ENCODE measurements at places on chromosomes 11 and 22.

- peak; percentile 71 for DNase-seq
These were observed 16.2 kb downstream of the LRRC32 start for GRCh38 chr11:76654298-76654851.

DNA sequence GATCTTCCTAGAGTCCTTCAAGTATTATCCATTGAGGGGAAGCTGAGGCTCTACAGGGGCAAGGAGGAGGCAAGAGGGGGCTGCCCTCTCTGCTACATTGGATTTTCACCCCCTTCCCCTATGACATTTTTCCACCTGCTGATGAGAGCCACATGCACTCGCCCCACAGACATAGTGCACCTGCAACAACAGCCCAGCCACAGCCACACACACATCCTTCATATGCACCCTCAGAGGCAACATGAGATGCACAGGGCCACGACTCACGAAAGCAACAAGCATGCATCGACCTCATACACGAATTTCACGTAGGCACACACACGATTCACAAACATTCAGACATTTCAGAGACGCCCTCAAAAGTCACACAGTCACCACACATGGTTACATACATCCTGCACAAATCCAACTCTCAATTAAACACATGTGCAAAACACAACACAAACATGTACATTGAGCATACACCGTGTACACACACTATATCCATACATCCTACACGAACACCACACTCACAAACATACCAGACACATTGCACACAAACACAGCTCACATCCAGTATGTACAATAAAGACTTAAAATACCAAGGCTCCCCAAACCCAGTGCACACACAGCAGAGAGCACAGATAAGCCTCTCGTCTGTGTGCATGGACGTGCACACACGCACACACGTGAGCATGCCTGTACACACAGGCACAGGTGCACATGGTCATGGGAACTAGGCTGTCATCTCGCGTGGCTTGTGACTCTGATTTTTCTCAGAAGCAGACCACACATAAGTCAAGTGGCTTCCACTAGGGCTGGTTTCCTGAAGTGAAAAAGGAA is 6.3 kb upstream of the LRRC32 start:
- no peak for DNase-seq

DNA sequence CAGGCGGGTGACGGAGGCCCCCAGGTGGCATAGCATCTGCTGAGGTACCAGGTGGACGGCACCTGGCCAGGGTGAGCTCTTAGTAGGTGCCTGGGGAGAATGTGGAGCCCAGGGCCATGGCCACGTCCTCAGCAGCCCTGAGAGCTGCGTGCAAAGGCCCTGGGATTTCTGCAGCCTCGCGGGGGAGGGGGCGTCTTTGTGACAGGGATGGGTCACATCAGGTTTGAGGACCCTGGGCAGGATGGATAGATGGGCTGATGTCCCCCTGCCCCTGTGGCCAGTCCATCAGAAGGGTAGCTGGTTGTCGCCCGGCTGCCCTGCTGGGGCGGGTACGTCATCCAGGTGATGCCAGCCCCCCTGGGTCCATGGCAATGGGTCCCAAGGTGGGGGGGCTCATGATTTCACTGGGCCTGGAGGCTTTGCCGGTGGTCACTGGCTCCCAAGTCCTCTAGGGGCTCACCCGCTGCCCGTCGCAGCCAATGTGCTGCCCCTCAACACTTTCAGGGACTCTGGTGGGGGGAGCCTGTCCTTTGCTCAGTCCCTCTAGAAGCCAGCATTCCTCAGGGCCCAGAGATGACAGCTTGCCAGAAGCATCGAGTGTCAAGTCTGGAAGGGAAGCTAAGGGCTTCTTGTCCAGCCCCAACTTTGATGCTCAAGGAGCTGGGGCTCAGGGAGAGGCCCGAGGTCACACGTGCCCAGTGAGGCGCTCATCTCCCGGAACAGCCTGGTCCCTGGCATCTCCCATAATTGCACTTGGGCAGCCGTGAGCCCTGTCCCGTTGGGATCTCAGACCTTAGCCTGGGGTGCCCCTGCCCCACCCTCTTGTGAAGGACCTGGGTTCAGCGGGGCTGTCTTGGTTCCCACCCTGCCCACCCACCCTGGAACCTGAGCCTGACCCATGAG is 777 bp downstream of the TBX10 start:
- no peak for DNase-seq

DNA sequence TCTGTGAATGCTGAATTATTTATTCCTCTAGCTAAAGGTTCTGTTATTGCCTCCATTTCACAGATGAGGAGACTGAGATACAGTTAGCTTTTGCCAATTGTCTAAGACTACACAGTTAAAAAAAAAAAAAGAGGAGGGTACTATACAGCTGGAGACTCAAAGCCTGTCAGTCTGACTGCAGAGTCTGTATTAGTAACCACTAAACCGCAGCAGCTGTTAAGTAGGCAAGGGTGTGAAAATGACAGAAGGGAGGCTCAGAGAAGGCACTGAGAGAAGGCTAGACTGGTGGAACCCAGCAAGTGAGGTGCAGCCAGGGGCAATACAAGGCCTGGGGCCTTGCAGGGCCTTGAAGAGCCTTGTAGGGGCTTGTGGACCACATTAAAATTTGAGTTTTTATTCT is 181.2 kb downstream of the CSNK2A3 start:
- no peak for DNase-seq

DNA sequence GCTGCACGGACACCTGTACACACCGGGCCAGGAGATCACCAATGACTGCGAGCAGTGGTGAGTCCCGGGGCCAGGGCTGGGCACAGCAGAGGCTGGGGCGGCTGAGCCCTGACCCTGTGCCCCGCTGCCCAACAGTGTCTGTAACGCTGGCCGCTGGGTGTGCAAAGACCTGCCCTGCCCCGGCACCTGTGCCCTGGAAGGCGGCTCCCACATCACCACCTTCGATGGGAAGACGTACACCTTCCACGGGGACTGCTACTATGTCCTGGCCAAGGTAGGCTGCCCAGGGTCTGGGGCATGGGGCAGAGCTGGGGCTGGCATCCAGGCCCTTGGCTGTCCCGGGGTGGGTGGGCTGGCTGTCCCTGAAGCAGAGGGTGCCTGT is 7.7 kb downstream of the MUC2 start:
- no peak for DNase-seq

GRCh38 chr11:1827931-1828330 is 6.9 kb upstream of the SYT8 start:
- DNase-seq = no peak

- DNase-seq = peak; percentile 22
These were observed 22.9 kb upstream of the RFPL3 start for GRCh38 chr22:32334660-32335365.

- DNase-seq = no peak
These were observed 108.3 kb upstream of the ANO5 start for GRCh38 chr11:22084564-22084963.

GRCh38 chr22:30605449-30606110 is 1.4 kb upstream of the TCN2 start:
- DNase-seq = peak; percentile 28

DNA sequence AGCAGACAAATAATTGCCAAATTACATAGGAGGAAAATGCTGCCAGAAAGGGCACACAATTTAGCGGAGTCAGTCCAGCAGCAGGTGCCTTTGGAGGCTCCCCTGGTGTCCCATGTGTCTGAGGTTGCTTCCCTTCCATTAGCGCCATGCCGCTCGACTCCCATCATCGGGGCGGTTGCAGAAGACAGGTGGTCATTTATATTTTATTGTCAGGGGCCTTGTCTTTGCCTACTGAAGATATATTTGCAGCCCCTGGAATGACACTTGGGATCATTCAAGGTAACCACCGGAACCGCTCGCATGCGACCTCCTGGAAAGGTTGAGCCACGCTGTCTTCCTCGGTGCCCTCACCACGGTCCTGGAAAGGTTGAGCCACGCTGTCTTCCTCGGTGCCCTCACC is 298.3 kb downstream of the TBC1D22A start:
- no peak for DNase-seq

DNA sequence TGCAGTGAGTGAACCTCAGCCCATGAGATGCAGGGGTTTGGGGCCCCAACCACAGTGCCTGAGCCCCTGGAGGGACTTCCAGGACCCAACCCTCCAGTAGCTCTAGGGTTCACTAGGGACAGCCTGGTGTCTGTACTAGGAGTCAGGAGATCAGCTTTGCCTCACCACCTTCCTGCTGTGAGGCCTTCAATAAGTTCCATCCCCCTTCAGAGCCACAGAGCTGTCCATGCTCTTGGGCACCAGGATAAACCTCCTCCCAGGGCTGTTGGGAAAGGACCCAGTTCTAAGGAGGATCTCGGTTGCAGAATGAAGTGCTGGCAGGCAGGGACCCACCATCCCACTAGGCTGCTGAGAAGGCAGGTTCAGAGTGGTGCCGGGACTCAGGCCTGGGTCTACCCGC is 9.7 kb downstream of the ARHGEF17 start:
- no peak for DNase-seq

DNA sequence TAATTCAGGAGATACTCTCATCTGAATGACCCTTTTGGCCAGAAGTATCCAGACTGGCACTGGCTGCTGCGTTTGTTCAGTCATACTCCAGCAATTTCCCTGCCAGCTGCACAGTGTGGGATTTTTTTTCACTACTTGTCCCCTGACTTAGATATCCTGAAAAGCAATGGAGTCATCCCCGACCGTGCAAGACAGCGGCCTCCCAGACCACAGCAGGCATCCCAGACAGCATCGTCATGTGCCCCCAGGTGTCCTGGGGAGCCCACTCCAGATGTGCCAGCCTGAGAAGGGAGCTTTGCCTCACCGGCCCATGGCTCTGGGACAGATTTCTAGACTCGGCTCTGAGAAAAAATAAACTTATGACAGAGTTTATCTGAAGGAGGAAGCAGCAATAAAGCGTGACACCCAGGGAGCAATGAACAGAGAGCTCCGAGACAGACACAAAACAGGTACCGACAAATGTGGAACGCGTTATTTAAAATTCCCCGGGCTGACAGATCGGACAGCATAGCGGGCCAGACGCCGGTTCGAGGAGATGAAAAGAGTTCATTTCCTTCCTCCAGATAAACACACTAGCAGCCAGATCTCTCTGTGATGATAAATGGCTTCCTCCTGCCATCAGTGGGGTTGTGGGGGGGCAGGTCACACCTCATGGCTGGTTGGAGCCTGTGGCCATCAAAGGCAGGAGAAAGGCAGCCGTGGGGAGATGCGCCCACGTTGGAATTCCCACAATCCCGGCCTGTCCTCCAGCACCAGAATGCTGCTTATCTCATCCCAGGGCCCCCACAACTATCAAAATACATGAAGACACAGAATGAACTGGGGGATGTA is 106.4 kb upstream of the FGF3 start:
- no peak for DNase-seq

DNA sequence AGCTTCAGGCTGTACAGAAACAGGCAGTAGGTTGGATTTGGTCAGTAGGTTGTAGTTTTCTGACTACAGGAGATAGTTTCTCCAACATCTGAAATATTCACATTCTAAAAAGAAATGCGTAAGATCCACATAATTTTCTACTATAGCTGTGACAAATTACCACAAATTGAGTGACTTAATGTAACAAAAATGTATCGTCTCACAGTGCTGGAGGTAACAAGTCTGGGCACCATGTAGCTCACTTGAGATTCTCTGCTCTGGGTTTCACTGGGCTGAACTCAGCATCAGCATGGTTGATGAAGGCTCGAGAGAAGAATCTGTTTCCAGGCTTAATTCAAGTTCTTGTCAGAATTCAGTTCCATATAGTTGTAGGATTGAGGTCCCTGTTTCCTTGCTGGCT is 350.9 kb upstream of the CCDC179 start:
- no peak for DNase-seq

DNA sequence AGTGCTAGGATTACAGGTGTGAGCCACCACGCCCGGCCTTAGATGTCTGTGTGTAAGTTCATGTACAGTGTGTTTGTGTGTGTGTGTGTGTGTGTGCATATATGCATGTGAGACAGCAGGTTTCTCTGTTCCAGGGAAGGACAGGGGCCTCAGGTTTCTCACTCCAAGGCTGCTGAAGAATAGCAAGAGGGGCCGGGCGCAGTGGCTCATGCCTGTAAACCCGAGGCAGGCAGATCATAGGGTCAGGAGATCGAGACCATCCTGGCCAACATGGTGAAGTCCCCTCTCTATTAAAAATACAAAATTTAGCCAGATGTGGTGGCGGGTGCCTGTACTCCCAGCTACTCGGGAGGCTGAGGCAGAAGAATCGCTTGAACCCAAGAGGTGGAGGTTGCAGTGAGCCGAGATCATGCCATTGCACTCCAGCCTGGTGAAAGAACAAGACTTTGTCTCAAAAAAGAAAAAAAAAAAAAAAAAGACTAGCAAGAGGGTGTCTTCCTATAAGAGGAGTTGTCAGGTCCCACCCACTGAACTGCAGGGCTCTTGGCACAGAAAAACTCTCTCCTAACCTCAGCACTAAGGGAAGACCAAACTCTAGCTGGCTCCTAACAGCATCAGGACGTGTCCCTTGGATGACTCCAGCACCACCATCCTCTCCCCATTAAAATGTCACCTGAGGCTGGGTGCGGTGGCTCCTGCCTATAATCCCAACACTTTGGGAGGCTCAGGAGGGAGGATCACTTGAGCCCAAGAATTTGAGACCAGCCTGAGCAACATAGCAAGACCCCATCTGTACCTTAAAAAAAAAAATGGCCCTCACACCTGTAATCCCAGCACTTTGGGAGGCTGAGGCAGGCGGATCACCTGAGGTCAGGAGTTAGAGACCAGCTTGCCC is 40.0 kb downstream of the TST start:
- DNase-seq = no peak

- no peak for DNase-seq
These were observed 808.0 kb downstream of the DLG2 start for GRCh38 chr11:84819128-84819527.

DNA sequence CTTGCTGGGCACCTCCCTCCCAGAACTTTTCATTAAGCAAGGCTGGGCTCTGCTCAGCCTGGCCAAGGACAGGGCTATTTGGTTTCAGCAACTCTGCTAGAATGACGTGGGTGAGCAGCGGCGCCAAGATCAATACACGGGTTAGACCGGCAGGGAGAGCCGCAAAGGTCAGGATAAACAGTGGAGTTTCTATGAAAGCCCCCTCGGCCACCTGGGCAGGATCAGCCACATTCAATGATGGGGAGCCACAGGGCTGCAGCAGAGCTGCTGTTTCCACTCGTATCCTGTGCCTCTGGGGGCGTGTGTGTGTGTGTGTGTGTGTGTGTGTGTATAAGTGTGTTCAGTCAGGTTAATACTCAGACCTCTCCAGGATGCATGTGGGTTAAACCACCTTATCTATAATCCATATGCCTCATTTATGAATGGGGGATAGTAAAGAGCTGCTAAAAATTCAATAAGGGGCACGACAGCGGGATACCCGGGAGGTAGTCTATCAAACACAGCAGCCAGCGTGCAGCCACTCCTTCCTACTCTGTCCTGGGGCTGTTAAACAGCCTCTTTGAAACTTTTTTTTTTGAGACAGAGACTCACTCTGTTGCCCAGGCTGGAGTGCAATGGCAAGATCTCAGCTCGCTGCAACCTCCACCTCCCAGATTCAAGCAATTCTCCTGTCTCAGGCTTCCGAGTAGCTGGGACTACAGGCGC is 34.8 kb downstream of the MYH9 start:
- DNase-seq = no peak

GRCh38 chr11:64637334-64638017 is 46.5 kb downstream of the SLC22A12 start:
- DNase-seq = no peak

Measured in SJSA1 (cell line).